Stimulated activated CD4-positive, alpha-beta T cell treated with anti-CD3 and anti-CD28 coated beads, Interleukin-12 subunit alpha, Interleukin-12 subunit beta, amount 100 ng/mL, for 24 hours (primary cell): ENCODE measurements at places on chromosomes 12 and 14.
A peak's percentile ranks its signal among the peaks of the same experiment; 100 is the strongest.

- DNase-seq: no peak
Observed at GRCh38 chr12:105223352-105223845, 12.6 kb downstream of the APPL2 start.

- no peak for DNase-seq
Observed at GRCh38 chr12:101850199-101850598, 19.4 kb upstream of the GNPTAB start.

- DNase-seq: peak; percentile 36
Observed at GRCh38 chr12:9244894-9245293, 36.7 kb upstream of the PZP start.

DNA sequence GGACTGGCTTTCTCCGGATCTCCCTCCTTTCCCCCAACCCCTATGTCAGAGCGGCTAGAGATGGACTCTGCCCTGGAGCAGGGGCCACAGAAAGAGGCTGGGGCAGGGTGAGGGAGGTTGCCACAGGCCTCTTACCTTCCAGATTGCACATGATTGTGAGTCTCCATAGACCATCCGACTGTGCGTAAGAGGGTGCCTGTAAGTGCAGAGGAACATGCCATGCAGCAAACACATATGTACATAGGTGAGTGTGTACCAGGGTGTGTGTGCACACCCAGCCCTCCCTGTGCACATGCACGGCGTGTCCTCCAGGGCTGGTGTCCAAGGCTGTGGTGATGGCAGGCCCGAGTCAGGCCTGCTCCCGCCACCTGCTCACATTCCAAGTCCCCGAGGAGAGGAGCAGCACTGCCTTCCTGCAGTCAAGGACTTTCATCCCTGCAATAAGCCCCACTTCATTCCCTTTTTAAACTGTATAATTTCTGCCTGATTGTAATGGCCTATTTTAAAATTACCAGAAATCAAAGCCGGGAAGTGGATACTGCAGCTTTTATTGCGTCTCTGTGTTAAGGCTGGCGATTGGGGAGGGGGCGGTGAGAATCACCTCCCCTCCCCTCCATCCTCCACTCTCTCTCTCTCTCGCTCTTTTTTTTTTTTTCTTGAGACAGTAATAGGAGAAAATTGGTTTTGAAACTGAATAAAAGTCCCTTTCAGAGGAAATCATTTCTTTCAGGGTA, 28.5 kb downstream of the FAM222A start:
- no peak for DNase-seq

- no peak for DNase-seq
Observed at GRCh38 chr12:54439521-54440255, 20.6 kb upstream of the ITGA5 start.

GRCh38 chr12:117836999-117837736, 131.6 kb downstream of the KSR2 start:
- DNase-seq: peak; percentile 55

DNA sequence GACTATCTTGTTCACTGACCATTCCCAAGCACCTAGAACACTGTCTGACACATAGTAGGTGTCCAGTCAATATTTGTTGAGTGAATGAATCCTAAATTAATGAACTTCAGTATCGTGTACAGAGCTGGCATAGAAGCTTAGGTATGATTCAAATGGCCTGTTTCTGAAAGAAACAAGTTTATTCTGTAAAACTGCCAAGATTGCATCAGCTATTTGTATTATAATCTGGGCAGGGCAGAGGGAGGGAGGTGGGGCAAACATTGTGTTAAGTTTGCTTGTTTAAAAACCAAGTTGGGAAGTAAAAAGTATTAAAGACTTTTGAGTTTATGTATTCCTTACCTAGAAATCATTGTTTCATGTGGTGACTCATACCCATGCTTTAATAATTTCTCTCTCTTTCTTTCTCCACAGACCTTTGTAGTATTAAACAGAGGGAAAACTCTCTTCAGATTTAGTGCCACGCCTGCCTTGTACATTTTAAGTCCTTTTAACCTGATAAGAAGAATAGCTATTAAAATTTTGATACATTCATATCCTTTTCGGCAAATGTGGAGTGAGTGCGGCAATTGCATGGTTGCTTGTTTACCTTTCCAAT, 92.8 kb downstream of the SCN8A start:
- no peak for DNase-seq

DNA sequence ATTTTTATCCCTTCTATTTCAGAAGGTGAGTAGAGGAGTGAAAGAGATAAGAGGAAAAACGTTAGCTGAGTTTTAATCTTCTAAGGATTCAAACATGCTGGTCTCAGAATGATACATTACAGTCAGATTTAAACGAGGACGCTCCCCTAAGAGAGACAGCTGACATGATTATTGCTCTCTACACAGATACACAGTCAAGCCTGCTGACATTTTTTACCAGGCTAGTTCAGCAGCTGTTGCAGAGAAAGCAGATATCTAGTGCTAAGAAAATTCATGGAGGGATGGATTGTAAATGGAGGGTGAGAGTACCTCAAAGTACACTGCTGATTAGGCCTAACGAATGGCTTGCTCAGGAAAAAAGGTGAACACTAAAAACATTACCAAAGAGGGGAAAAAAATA, 31.9 kb upstream of the SOS2 start:
- no peak for DNase-seq

DNA sequence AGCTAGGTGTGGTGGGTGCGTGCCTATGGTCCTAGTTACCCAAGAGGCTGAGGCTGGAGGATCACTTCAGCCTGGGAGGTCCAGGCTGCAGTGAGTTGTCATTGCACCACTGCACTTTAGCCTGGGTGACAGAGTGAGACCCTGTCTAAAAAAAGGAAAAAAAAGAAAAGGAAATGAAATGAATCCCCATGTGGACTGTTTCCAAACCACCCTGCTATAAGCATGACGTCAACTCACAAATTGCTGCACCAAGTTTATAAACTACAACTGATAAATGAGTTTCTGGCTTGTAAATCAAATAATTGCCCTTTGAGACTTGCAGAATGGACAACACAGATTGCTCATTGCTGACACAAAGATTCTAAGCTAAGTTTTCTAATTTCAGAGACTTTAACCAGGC, 51.0 kb upstream of the STK38L start:
- DNase-seq: no peak

DNA sequence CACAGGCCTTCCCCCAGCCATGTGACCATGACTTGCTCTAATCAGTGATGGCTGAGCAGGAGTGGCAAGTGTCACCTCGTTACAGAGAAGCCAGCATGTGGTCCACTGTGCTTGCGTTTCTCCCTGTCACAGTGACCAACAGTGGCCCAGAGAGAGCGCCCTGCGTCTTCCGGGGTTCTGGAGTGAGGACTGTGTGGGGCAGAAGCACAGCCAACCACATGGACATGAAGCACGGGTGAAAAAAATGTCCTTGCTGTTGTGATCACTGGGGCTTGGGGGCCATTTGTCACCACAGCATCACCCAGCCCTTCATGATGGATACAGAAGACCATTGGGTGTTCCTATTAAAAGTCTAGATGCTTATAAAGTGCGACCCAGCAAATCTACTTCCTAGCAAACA, 174.6 kb upstream of the C14orf180 start:
- no peak for DNase-seq

DNA sequence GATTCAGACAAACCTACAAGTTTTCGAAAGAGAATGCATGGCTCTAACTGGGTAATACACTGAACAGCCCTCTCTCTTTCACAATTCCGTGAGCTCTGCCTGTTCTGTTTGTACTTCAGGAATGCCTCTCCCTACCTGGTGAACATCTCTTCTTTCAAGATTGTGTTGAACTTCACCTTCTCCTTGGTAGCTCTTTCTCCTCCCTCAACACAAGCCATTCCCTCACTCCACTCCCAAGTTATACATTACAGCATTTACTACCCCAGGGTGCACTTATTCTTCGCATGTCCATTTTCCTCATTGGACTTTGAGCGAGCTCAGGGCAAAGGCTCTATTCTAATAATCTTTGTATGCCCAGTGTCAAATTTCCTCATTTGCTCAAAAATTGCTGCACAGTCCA, 28.3 kb downstream of the NRDE2 start:
- DNase-seq: no peak

GRCh38 chr12:57546438-57547287, at the start of gene DCTN2:
TSS of gene DCTN2 (minus strand) at chr12:57547192. CDS start at chr12:57547063, 129 bp downstream.
- peak; percentile 95 for DNase-seq

DNA sequence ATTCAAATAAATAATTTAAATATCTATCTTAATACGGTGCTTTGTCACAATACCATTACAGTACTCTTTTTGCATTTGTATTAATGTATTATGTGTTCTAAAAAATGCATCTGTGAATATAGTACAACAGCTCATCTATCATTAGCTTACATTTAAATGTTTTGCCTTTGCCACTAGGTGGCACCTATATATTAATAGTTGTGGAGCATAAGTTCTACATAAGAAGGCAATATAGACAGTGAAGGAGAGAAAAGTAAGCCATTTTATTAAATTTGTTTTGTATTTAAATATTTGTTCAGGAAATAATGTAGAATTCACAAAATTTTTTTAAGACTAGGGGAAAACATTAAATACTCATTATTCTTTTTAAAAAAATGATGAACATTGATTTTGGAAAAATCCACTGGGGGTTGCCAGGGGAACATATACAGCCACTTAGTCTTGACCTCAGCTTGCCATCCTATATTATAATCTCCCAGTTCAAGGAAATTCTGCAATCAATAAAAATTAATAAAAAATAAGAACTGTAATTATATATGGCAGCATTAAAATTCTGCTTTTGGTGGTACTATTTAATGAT, 9.8 kb downstream of the CCER1 start:
- DNase-seq: no peak

DNA sequence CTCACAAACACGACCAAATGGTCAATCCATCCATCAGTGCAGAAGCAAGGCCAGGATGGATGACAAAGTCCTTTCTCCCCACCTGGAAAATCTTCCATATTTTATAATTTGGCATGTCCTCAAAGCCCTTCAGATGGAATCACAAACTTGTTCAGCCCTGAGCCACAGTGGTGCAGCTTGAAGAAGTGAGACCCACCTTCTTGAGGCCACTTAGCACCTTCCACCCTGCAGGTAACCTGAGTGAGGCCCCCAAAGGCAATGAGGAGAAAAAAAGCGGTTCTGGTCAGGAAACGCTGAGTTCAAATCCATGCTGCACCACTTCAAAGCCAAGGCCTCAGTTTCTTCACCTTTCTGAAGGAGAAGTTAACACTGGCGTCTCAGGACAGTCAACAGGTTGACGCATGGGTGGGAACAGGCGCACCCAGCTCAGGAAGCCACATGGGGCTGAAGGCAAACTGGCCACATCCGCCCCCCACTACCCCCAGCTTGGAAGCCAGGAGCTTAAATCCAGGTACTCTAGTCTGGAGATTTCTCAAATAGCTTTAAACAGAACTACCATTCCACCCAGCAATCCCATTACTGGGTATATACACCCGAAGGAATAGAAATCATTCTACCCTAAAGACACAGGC, 320.4 kb downstream of the BCL11B start:
- DNase-seq: no peak

DNA sequence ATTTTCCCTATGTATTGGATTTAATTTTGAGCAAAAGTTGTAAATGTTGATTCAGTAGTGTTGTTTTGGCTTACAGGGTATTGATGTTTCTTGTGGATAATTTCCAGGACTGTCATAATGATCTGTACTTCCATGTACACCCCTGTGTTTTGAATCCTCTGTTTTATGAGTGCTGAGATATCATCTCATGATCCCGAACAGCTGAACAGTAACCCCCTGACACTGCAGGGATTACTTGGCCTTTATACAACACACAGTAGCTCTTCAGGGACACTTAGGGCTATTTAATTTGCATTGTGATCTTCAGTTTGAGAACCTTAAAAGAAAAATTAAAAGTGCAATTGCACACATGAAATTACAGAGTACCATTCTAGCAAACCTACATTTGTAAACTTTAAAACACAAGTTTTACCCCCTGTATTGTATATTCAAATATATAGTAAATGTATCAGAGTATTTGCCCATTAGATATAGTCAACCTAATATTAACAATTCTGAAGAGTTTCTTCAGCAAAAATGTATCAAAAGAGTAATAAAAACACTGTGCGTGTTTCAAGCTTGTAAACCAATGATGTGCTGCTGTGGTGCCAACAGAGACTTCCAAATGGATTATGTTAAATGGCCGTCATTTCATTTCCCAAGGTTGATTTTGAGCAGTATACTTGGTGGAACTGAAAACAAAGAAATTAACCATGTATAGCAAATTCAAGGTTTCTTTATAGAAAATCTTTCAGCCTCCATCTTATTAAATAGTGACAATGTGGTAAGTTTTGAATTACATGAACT, 27.9 kb upstream of the MYF6 start:
- no peak for DNase-seq
